GM04504 (cell line): ENCODE measurements at places on chromosomes 3 and 15.

DNA sequence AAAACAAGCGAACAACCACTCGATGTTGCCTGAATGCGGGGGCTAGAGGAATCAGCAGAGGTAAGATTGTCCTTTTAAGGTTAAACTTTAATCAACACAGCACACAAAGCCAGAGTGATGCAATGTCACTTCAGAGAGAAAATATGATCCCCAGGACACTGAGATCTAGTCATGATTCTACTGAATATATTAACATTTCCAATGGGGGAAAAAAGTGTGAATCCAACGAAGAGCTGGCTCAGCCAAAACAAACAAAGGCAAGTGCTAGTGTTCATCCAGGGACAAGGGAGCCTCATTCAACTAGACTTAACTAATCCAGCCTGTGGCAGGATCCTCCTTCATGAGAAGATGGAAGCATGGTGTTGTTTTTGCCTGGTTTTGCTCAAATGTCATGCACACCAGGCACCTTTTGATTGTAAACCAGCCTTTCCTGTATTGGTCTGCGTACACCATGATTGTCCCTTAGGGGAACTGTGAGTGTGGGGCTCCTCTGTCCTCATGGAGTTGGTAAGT is 35.8 kb downstream of the SCG5 start:
- DNase-seq: no peak

DNA sequence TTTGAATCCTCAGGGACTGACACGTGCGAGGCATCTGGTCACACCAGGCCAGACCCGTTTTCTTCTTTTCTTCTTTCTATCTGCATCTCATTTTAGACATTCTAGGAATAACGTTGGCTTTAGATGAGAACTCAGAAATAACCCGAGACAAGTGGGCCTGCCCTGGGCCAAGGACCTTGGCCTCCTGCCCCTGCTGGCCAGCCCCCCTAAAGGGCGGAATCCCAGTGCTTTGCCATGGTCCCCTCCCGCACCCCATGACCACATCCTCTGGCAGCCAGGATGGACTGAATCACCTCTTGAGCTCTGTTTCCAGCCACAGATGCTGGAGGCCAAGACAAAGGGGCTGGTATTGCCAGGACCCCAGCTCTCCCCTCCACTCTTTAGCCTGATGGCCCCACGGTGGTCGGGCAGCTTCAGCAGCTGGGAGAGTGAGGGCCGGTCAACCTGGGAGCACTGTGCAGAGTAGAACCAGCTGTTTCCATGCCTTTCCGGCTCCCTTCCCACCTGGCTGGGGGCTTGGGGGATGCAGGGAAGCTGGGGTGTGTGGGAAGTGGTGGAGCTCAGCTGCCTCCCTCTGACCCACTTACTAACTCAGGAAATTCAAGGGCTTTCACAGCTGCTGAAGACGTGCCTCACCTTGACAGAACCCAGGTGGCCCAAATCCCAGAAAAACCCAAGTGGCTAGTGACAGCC is 190.9 kb downstream of the FAM43A start:
- DNase-seq: no peak

GRCh38 chr3:138889792-138890191 is 55.1 kb upstream of the PIK3CB start:
- no peak for DNase-seq

DNA sequence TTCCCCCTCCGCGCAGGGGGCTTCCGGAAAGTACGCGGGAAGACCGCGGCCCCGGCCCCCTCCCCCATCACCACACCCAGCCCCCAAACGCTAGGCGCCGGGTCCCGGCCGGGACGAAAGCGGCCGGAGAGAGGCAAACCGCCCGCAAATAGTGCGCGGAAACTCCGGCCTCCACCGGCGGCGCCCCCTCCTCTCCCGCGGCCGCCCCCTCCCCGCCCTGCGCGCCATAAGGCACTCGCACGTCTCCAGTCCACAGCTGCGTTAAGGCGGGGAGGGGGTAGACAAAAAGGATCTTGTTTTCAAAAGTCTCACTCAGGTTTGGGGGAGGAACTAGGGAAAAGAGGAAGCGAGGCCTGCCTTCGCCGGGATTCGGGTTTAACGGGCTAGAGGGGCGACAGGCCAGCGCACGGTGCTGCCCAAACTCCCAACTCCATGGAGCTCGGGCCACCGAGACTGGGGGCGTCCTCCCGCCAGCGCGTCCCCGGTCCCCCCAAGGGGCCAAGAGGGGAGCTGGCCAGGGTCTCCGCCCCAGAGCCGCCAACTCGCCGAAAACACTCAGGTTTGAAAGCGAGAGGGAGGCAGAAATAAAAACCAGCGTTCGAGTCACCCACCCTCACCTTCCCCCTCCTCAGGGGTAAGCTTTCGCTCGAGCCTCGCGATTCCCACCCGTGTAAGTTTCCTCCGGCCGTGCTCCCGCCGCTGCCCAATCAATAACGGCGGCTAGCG is 1.8 kb downstream of the ANP32A start:
- DNase-seq: no peak

GRCh38 chr15:43463507-43463906 is 29.4 kb downstream of the TP53BP1 start:
- no peak for DNase-seq

GRCh38 chr3:185335799-185336198 is 27.1 kb upstream of the MAP3K13 start:
- no peak for DNase-seq

- DNase-seq: no peak
Observed at GRCh38 chr15:69215314-69216035, 55.0 kb downstream of the GLCE start.

GRCh38 chr15:84797212-84797611 is 19.9 kb upstream of the ALPK3 start:
- DNase-seq: no peak

GRCh38 chr3:106255870-106256248 is 387.0 kb upstream of the CBLB start:
- DNase-seq: no peak

DNA sequence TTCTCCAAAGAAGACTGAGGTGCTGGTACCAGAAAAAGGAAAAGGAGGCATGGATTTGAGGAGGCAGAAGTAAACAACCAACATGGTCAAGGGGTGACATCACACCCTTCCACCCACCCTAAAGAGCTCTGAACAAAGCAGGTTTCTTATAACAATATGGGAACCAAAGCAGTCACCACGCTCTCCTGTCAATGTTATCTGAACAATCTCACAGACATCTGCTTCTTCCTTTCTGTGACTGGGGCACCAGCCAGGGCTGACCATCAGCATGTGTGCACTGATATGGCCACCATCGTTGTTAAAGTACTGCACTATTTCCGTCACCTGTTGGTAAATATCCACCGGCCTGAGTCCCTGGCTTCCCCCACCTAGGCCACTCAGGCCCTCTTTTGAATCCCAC is 252.9 kb downstream of the SHQ1 start:
- no peak for DNase-seq

- DNase-seq: no peak
Observed at GRCh38 chr3:43043071-43043766, 62.7 kb downstream of the POMGNT2 start.

- no peak for DNase-seq
Observed at GRCh38 chr3:122559906-122560305, 4.2 kb downstream of the PARP9 start.

GRCh38 chr3:49781415-49782199 is 4.7 kb downstream of the IP6K1 start:
- no peak for DNase-seq

DNA sequence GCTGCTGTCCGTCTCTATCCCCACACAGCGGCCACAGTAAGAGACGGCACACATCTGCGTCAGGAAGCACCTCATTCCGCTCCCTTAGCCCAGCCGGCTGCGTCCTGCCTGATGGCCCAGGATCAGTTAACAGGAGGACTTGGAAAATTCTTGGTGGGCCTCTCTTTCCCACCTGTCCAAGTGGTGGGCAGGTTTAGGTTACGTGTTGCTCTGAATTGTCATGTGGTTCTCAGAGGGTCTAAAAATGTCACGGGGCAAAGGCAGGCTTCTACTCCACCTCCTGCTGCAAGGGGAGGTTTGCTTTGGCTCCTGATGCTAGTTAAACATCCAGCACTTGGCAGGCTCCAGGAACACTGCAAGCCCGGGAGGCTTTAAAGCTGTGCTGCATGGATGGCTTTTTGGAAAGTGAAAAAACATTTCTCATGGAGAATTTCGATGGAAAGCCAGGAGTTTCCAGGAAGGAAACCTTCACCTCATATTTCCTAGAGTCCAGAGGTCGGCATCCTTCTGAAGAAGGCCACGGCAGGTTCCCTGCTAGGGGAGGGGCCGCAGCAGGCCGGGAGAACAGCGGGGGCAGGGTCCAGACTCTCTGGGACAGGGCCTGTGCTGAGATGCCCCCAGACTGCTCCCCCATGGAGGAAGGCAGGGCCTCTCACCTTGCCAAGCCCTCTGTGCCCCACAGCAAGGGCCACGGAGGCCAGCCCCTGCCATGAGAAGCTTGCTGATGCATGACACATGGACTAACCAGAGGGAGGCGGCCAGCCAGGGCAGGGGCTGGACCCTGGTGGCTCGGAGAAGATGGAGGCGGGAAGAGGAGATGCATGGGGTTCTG is 10.8 kb downstream of the CTSH start:
- DNase-seq: no peak

GRCh38 chr3:83625261-83625660 is 1333.5 kb upstream of the CADM2 start:
- DNase-seq: no peak

DNA sequence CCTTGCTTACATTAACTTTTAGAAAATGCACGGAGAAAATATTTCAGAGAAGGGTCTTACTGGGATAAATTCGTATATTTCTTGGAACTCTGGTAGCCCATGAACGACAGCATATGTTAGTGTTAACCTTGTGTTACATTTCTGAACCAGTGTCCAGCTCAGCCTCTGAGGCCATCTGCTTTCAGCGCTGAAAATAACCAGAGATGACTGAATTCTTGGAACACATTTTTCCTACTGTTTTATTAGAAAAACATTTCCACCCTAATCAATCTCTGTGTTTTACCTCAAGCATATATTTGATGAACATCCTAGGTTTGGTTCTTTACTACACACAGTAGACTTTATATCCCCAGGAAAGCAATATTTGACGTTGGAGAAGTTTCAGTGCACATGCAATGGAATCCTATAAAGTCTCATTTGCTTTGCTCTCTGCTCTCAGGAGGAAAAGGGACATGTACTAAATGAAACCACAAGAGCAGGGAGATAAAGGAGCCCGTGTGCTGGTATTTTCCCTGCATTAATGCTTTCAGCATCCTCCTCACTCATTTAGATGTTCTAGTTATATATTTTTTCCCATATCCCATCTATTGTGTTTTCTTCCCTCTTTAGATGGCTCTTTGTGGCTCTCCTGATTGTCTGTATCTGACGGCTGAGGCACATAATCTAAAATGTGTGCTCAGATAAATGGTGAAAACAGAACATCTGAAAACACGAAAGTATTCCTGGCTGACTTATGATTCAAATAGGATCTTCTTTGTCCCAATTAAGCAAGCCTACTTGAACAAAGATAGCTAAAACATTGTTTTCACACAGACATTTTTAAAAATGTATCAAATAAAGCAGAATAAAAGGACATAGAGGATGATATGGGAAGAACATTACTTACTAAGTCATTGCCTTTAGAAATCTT is 151.7 kb upstream of the KCNMB2 start:
- no peak for DNase-seq

DNA sequence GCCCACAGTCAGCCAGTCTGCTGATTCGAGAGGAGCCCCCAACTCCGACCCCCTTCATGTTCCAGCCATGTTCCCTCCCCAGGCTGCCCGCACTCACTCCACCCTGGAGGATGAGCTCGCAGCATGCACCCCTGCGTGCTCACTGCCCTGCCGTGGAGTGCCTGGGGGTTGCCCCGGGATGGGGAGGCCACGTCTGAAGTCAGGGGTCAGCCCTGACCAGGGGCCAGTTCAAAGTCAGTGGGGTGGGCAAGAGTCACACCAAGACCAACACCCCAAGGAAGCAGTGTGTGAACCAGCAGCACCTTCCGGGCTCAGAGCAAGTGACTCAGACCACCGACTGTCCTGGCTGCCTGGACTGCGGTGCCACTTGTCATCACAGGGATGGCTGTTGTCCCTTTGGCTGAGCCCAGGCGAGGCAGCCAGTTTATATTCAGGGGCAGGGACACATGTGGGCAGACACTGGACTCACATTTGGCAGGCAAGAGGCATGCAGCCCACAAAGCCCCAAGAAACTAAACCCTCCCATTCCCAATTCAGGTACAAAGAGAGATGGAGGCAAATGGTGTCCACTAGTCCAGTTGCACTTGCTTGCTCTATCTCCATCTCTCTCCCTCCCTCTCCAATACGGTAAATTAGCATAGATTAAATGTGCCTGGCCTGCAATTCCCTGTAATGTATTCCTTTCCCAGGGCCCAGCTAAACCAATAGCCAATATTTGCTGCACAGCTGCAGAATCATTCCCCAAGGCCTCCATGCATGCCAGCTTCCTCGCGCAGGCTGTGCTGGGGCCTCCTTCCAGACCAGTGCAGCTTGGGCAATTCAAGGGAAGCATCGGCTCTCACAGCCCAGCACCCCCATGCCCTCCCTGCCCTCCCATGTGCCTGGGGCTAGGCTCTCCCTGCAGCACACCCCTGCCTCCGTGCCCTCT is 135.7 kb upstream of the IQSEC1 start:
- no peak for DNase-seq

- DNase-seq: no peak
Observed at GRCh38 chr3:140467796-140468315, 210.0 kb upstream of the TRIM42 start.

DNA sequence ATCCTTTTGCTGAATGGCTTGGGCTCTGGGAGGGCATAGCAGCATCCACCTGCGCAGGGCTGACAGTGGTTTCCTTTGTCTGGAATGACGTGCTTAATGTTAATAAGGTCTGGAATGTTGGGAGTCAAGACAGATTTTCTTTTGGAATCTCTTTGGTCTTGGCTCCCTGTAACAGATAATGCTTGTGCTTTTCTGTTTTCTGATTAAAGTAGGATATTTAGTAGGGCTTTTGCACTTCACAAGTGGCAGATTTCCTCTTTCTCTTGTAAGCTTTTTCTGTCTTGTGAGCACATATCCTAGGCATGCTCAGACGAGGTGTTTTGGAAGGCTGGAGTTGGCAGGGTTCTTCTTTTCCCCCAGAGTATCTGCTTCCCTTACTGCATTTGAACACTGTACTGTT is 189.6 kb downstream of the GHSR start:
- DNase-seq: no peak

GRCh38 chr3:36606871-36607765 is 157.2 kb downstream of the DCLK3 start:
- no peak for DNase-seq

DNA sequence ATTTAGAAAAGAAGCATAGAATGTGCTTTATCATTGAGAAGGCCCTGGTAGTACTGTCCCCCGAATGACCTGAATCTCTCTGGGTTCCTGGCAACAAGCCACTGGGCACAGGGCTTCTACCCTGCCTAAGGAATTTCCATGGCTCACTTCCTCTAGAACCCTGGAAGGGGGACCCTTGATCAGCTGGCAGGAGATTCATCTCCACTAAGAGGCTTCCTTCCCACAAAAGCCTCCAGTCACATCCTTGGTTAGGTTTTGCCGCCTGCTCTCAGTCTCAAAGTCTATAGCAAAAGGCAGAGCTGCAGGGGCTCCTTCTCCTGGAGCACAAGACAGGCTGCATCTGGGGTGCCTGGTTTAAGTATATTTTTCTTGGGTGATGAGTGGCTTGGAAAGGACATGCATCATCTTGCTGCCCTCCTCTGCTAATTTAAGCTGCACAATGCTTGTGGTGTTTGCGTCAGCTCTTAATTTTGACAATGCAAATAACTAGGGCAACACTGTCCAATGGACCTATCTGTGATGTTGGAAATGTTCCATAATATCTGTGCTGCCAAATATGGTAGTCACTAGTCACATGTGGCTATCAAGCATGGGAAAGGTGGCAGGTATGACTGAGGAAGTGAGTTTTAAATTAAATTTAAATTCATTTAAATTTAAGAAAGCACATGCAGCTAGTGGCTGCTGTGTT is 33.4 kb upstream of the RARRES1 start:
- no peak for DNase-seq
